ENCODE measurements at places on chromosomes 2 and 18.

- no peak for DNase-seq
Observed at GRCh38 chr2:28668880-28669279, 82.8 kb upstream of the PPP1CB start.

DNA sequence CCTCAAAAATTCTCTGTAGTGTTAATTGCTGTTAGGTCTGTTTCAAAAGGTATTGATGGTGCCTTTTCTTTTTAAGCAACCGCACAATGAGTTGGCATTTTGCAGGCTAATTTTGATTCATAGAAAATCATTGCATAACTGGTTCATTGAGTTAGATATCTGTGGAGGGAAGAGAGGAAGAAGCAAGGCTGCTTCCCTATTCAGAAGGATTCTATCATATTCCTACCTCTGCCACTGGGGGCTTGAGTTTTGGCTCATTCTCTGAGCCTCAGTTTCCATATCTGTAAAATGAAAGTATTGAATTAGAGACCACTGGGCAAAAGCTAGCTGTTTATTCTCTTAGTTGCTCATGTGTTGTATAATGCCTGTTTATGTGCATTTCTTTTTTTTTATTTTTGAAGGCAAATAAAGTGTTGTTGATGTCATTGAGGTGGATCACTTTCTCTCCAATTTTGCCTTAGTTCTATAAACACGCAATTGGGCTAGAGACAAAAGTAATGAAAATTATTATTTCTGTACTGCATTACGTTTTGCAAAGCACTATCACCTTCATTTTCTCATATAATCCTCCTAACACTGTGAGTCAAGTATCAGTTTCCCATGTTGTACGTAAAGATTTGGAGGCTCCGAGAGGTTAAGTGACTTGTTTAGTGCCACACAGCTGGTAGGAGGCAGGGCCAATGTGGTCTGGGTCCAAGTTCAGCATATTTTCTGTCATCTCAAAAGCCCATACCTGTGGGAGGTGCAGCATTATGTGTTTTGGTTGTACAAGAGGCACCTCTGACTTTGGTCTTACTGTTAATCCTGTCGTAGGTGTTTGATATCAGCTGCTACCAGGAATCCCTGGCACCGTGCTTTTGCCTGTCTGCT is 5.9 kb downstream of the TRIB2 start:
- no peak for DNase-seq

DNA sequence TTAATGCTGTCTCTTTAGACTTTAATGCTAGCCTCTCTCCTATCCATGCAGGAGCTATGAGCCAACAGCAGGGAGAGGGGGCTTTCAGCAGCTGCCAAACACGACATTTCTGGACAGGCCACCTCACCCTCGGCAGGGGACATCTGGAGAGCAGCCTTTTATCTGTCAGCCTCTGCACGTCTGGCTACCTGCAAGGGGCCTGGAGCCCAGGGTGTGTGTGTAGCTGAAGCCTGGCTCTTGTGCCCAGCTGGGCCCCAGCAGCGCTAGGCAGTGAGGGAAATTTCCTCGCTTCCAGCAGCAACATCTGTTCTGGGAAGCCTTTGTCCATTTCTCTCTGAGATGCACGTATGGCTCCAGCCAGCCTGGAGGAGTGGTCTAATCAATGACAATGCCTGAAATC is 728.7 kb upstream of the ID2 start:
- DNase-seq: no peak

DNA sequence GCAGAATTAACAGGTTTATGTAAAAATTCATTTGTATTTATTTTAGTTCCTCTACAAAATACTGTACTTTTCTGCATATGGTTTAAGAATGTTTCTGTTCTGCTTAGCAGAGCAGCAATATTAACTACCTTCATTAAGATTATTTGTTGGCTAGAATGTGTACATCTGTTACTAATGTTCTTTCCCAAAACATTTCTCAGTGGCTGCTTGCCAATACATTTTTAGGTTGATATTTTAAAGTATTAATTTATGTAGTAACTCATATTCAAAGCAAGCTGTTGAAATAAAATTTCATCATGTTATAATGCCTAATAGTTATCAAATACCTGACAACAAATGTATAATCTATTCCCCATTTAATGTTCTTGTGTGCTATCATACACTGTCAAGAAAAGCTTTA is 40.3 kb downstream of the PRKD3 start:
- DNase-seq: no peak

- DNase-seq: no peak
Observed at GRCh38 chr18:35071819-35072247, 30.6 kb downstream of the MAPRE2 start.

DNA sequence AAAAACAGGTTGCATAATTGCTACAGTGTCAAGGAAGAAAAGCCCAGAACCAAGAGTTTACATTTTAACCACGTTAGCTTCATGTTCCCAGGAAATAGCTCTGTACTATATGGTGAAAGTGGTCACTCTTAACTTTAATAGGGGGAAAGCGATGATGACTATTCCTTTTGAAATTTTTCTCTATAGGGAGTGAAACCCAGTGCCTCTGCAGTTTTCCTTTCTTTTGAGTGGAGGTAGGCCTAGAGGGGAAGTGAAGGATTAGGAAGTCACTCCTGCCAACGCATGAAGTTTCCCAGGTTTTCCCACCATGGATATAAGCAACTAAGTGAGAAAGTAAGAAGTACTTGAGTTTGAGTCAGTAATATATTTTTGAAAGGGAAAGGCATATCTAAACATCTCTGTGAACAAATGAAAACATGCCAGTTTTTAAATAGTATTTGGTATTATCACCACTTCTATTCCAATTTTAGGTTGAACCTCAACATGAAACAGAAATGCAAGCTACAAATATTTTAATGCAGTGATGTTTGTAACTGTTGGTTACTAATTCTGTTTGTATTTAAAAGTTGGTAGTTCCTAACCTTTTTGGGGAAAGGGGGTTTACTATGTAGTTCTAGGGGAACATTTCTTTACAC is 91.9 kb downstream of the VRK2 start:
- no peak for DNase-seq

GRCh38 chr2:58064086-58064485 is 17.5 kb downstream of the VRK2 start:
- DNase-seq: no peak

DNA sequence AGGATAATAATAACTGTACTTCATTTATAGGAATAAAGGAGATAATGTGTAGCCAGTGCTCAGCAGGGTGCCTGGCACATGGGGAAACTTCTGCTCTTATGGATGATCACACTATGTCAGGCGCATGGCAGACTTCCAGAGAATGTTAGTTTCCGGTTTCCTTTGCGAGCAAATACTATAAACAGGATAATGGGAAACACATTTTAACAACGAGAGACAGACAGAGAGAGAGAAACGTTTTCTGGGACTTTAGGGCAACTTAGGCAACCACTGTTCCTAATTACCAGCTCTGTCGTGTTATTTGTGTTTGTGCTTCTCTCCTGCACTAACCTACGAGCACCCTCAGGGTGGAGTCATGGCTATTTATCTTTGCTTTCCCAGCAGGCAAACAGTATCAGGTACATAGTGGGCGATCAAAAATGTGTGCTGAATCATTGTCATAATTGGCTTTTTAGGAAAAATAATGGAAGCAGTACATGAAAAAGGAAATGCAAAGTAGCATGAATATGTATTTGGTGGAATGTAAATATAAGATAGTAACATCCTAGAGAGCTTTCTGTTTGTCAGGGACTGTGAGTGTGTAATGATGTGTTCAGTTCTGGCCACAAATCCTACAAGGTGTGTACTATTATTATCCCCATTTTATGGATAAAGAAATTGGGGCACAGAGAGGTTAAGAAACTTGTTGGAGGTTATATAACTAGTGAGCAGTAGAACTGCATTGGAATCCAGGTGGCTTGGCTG is 36.8 kb upstream of the IGFBP2 start:
- DNase-seq: no peak

DNA sequence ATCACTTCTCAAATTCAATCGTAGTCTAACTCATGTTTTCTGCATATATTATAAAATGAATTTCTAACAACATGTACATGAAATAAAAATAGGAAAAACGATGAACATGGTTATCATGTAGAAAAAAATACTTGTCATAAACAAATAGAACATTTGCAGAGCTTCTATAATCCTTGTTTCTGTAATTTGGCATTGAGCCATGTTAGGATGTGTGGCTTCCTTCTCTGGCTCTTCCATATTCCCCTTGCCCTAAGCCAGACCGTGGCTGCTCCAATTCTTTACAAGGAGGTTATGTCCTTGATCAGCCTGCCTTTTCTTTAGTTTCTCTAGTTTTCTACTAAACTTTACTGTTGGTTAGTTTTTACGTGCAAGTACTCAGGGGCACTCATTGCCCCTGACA is 155.3 kb downstream of the COL6A3 start:
- DNase-seq: no peak

DNA sequence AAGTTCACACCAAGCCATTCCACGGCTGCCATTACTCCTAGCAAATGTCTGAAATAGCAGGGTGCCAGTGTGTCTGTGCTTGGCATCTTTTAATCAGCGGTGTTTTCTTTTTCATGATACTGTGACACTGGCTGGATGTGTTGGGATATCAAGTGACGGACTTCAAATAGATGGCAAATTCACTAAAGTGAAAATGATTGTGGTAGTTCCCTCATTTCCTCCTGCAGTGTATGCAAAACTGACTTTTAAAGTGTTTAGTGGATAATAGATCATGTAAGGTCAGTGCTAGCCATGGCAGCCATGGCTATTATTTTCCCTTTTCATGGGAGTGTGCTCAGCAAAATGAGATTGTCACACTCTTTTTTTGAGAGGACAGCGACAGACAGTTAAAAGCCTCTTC is 261.5 kb upstream of the SIX3 start:
- no peak for DNase-seq

GRCh38 chr2:207725873-207726578 is 14.6 kb downstream of the CCNYL1 start:
- DNase-seq: no peak

DNA sequence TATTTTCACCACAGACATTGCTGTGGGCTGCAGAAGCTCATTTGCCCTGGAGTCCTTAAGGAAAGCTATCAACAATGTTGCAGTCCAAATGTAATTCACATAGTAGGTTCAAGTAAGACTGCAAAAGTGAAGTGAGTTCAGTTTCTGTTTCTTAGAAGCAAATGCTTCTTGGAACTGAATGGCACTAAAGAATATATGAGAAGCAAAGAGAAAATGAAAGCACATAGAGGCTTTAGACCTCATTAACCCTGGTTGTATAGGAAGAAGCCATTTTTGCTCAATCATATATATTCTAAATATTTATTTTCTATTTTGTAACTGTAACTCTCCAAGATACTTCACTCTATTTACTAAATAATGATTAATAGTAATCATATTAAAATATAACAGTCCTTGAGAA is 292.0 kb downstream of the ZNF804A start:
- DNase-seq: no peak

DNA sequence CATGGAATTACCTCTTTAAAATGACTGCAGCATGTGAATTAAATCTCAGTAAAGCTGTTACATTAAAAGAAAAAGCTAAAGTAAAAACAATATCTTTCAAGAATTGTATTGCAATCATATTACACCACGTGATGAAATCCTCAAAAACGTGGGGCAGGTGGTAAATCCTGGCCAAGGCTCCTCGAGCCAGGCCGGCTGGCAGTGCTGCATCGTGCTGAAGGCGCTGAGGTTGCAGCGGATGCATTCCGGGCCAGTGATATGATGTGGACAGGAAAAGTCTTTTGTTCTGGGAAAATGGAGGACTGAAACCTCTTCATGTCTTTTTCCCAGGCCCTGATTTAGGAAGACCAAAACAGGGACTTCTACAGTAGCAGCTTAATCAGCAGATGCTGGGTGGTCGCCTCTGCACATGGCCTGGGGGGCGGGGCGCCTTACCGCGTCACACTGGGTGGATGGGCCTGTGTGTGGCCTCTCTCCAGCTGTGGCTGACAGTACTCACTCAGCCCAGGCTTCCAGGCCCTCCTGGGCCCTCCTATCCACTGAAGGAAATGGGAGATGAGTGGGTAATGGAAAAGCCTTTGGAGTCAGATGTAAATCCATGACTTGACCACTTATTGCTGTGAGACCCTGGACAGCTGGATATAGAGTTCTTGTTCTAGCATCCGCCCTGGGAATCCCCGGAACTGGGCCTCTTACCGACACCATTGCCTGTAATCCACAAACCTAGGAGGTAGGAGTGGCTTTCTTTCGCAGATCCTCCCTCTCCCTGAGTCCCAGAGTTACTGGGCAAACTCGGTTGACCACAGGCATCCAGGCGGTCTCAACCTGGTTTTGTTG is 45.1 kb downstream of the PROC start:
- DNase-seq: no peak

DNA sequence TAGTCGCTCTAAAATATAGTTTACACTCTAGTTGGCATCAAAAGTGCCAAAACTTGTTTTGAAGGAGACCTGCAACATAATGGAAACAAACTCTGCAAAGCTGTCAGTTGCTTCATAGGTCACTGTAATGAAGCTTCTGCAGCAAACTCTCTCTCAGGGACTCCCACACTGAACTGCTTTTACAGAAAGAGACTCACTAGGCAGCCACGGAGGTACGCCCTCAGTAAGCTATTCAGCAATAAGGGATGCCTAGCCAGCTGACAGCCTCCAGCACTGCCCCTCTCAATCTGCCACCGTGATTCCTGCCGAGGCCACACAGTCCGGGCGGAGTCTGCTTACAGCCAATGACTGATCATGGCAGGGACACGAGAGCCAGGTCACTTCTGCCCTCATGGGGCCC is 51.1 kb downstream of the COLEC12 start:
- DNase-seq: no peak

- DNase-seq: no peak
Observed at GRCh38 chr2:171798156-171798820, 95.8 kb downstream of the SLC25A12 start.

DNA sequence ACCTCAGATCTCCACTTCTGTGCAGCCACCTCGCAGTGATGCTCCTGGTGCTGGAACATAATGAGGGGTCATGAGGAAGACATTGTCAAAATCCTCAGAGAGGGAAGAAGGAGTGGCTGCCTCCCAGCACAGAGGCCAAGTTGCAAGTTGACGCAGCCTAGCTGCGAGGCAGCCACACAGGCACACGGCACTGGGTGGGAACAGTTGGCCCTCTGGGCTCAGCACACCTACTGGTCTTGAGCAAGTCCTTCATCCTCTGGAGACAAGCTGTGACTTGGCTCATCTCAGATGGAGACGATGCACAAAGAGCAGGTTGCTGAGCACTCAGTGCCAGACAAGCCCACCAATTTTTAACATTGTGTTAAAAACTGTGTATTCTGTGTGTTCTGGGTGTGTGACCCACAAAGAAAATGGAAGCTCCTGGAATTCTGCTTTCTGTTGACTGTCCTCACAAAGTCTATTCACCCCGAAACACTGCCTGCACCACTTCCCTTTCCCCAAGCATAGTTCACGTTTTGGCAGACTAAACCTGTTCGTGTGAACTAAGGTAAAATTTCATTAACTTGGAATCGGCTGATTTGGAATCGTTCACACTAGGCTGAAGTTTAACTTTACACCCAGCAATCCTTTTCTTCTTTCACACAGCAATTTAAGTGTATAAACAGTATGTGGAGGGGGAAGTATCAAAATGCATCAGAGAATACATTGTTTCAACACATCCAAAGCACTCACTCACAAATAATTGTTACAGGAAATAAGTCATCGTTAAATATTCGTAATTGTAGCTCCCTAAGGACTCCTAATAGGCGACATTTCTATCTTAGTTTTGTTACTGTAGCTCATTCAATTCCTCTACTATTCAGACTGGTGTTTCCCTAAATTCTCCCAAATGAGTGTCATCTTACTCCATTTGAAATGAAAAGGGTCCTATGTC is 266.6 kb upstream of the ID2 start:
- DNase-seq: no peak

Data from stimulated activated CD4-positive, alpha-beta T cell treated with anti-CD3 and anti-CD28 coated beads, Interleukin-15, amount 100 ng/mL, for 24 hours (primary cell).